ENCODE measurements at places on chromosomes 2 and 18.

GRCh38 chr2:97834610-97835009 lies 121.2 kb downstream of the ZAP70 start:
- no peak for DNase-seq

- no peak for DNase-seq
Observed at GRCh38 chr18:3251249-3251962, 3.8 kb downstream of the MYL12A start.

DNA sequence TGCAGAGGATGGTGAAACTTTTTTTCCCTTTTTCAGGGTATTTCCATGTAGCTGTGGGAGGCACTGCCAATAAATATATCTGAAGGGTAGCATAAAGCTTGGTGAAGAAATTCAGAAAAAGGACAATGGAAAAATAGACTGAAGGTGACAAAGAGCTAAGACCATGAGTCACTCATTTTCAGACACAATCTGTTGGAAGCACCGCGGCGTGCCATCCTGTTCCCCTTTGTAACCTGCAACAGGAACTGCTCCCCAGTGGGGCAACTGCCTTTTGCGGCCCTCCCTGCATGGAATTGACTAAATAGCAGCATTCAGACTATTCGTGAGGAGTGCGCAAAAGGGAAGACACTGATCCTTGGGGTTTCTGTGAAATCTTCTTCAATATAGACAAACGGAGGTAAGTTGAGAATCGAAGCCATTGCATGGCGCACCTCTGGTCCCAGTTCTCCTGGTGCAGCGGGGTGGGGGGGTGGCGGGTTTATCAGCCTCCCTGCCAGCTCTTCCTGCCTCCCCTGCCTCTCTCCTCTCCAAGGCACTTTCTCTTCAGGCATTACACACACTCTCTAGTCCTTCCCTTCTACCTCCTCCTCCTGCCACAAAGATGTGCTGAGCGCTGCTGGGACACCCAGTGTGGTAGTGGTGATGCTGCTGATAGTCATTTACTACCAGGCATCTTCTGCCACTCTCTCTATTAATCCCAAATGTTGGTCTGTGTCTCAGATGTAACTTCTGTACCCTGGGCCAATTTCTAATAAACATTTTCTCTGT lies 126.2 kb upstream of the TMEM200C start:
- no peak for DNase-seq

GRCh38 chr2:232900811-232901735 lies 31.0 kb downstream of the SNORC start:
- no peak for DNase-seq

- peak; percentile 27 for DNase-seq
Observed at GRCh38 chr2:75047189-75047991, 88.9 kb downstream of the POLE4 start.

GRCh38 chr2:70214953-70215549 lies 24.2 kb upstream of the C2orf42 start:
- DNase-seq: peak; percentile 85

- DNase-seq: peak; percentile 29
Observed at GRCh38 chr2:64945973-64946768, 43.0 kb upstream of the SLC1A4 start.

GRCh38 chr18:59096098-59096789 lies 43.4 kb upstream of the SEC11C start:
- DNase-seq: no peak

GRCh38 chr2:149744865-149745264 lies 157.3 kb upstream of the MMADHC start:
- peak; percentile 75 for DNase-seq

GRCh38 chr2:151379169-151379568 lies 21.8 kb downstream of the TNFAIP6 start:
- peak; percentile 67 for DNase-seq

DNA sequence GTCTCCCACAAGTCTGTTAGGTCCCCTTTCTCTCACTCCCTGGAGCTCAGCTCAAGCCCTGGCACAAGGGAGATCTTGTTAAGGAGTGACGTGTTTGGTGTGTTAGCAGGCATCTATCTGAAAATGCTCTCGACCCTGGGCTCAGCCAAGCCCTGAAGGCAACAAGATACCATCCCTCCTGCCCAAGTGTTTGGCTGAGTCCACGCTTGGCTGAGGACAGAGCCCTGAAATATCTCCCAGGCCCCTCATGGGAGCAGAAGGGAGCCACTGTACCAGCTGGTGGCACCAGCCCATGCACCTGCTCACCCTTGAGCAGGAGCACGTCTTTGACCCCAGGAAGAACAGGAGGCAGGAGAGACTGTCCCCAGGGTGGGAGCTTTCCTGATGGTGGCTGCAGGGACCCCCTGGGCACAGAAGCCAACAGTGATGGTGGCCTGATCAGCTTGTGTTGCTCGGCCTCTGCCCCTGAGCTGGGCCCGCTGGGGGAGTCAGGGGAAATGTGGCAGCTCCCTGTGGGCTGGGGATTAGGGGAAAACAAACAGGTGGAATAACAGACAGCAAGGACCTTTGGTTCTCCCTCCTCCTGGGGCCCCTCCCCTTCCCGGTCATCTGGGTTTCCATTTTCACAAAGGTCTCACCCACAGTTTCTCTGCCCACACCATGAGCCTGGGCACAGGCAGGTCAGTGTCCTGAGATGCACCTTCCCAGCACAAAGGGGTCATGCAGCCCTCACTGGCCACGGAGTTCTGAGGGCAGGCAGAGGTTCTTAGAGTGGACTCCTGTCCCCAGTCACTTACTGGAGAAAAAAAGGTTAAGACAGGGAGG lies 91.6 kb downstream of the RHOB start:
- DNase-seq: no peak

- no peak for DNase-seq
Observed at GRCh38 chr2:13227578-13227977, 510.8 kb downstream of the TRIB2 start.

DNA sequence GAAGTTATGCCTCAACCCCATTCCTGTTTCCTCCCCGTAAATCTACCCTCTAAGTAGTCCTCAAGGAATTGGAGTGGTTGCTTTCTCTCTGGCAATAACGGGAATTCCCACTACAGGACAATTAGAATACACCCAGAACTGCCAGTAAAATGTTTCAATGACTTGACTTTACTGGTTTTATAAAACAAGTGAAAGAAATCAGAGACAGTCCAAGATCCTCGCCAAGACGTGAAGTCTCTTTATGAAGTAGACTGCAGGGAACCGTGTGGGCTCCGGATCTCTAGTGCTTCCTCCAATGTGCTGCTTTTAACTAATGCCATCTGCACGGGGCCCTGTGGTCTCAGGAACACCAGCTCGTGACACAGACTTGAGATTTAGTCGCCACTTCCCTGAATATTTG lies 101.4 kb downstream of the CPO start:
- DNase-seq: no peak

DNA sequence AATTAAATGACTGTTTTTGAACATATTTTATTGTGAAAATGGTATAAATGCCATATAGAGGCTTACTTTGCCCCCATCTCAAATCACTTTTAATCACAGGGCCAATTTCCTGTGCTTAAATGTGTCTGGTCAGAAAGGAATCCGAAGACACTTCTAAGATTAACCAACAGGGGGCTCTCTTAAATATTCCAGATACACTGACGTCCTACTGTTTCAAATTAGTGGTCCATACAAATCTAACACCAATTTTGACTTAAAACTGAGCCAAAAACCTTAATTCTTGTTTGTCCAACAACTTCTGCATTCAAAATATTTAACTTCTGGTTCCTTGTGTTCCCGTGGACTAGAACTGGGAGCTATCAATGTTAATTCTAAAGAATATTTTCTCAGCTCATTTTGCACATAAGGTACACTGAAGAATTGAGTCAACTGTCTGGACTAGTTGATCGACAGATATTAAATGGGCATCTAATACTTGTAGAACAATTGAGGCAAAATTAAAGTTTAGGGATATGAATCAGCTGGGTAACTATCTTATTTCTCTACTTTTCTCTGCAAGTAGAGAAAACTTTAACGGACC lies 557.5 kb downstream of the ARHGAP15 start:
- DNase-seq: peak; percentile 18

GRCh38 chr2:237315829-237316225 lies 98.1 kb downstream of the COL6A3 start:
- no peak for DNase-seq

DNA sequence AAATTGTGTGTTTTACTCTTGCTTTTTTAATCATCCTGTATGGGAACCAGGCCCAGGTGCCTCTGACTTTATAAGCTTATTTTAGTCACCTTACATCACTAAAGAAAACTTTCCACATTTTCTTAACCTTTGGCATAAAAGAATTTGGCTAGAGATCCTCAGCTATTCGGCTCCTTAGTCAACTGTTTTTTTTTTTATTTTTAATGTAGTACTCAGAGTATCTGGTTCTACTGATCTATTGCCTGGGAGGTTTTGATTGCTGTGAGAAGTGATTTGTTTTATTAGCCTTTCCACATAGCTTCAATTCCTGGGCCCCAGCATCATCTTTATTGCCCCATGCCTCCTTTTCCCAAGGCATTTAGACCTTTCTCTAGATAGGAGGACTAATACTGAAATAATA lies 121.0 kb downstream of the MYO1B start:
- DNase-seq: peak; percentile 62

GRCh38 chr2:198456418-198456817 lies 652.0 kb downstream of the PLCL1 start:
- no peak for DNase-seq

GRCh38 chr2:130871843-130872740 lies 35.4 kb downstream of the ARHGEF4 start:
- DNase-seq: no peak

- DNase-seq: no peak
Observed at GRCh38 chr2:229539628-229540027, 174.7 kb downstream of the DNER start.

DNA sequence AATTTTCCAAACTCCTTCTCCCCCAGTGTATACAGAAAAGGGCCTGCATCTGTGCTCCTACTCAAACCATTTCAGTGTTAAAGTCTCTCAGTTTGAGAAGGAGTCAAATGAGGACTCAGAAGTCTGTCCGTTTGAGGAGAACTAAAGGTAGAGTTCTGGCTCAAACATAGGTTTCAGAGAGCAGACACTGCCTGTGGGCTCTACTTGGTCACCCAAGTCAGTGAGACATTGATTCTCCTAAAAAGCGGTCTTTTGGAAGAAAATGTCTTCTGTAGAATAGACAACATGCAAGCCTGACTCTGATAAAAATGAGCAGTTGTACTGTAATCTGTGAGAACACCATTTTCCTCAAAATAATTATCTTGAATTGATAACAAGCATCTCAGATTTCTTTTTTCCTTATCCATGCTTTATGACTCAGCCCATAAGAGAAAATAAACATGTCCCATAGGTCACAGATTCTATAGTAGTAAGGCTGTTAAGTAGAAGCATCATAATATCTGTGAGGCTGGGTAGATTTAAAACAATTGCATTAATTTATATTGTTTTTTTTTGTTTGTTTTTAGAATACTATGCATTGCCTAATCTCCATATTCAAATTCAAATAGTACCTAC lies 82.8 kb downstream of the ASXL3 start:
- peak; percentile 5 for DNase-seq

DNA sequence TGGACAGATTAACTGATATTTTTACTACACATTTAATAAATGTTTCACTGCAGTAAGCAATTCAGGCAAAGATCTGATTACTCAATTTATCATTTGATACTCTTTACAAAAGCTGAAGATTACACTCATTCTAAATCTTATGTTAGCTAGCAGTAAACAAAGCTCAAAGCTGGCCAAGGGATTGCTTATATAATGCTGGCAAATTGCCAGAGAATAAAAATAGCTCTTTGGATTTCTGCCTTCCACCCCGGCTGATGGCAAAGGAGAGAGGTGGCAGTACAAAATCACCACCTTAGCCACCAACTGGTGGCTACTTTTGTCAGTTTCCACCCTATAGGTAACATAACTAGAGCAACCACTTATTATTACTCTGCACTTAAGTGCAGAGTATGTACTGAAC lies 320.5 kb downstream of the FSIP2 start:
- no peak for DNase-seq

- DNase-seq: peak; percentile 60
Observed at GRCh38 chr18:11516751-11517503, 92.5 kb upstream of the SLC35G4 start.

- no peak for DNase-seq
Observed at GRCh38 chr2:170038734-170039133, 139.2 kb upstream of the MYO3B start.

- no peak for DNase-seq
Observed at GRCh38 chr2:1702186-1702565, 42.1 kb downstream of the PXDN start.

DNA sequence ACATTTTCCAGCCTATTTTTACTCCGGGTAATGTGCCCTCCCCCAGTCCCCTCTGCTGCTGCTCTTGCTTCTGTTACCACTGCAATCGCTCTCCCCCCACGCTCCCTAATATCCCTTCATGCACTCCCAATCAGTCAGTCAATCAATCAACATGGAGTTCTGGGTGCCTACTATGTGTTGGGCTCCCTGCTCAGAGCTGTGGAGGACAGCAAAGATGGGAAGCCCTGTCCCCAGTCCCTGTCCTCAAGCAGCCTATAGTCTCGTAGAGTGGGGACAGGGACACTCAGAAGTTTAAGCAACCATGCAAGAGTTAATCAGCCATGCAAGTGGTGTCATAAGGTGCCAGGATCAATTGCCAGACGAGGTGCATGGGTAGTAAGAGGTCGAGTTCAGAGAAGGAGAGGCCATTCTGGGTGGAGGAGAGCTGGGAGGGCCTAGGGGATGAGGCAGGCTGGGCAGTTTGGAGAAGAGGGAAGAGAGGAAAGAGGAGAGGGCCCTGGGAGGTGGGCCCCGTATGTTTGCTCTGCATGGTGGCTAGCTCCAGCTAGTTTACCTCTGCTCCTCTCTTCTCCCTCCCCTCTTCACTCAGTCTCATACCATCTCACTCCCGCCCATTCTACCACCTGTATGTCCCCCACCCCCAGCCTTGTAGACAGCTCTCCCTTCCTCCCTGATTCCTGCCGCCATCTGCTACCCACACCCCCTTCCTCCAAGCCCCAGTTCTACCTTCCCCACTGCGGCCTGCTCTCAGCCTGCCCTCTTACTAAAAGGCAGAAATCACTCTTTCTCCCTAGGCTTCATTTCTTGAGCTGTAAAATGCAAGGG lies 3.9 kb downstream of the ASIC4 start:
- no peak for DNase-seq

DNA sequence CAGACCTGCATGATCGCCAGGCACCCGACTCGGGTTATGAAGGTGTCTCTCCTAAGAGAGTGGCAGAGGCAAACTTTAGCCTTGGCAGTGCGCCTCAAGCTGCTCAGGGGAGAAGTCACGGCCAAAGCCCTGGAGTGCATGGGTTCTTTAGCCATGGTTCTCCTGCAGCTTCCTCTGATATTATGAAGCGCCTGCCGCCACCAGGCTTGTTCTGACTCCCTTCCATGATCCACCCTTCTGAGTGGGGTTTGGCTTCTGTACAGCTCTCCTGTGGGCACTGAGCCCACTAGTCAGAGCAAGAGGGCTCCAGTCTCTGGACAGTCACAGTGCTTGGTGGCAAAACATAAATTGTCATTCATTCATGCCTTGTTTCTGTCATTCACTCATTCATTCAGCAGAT lies 25.9 kb upstream of the TMBIM1 start:
- DNase-seq: no peak

GRCh38 chr2:39020383-39020782 lies 100.5 kb downstream of the SOS1 start:
- no peak for DNase-seq

- DNase-seq: no peak
Observed at GRCh38 chr2:213490087-213490486, 205.8 kb downstream of the SPAG16 start.

- DNase-seq: peak; percentile 21
Observed at GRCh38 chr2:161915121-161915520, 158.9 kb downstream of the DPP4 start.

GRCh38 chr2:148824190-148824589 lies 50.8 kb upstream of the KIF5C start:
- no peak for DNase-seq
